ENCODE measurements at places on chromosomes 11 and 22. TPM values are rescaled to one million over a fixed set of nuclear protein-coding genes. Genes with fewer than 3 reads are reported as not detected.

- no peak for DNase-seq
These were observed 9.5 kb downstream of the APOL3 start for GRCh38 chr22:36151006-36151595.

- no peak for DNase-seq
These were observed 3.2 kb downstream of the NELL1 start for GRCh38 chr11:20672575-20672974.

GRCh38 chr11:112267188-112267591, 6.5 kb upstream of the PLET1 start:
- DNase-seq = no peak

- DNase-seq = no peak
These were observed 8.1 kb downstream of the PARVB start for GRCh38 chr22:44032126-44032730.

DNA sequence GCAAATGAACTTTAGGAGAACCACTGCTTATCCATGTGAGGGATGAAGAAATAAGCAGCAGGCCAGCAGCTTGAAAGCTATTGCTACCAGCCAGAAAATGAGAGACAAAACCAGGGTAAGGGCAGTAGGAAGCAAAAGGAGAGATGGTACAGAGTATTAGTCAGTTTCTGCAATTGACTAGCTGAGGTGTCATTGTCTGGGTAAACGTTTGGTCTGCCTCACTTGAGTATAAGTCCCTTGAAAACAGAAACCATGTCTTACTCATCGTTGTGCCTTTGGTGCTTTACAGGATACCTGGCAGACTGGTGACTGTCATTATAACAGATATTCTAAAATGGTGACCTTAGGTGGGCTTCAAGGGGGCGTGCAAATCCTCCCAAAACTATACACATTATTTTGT, 63.9 kb upstream of the USP47 start:
- DNase-seq = no peak

DNA sequence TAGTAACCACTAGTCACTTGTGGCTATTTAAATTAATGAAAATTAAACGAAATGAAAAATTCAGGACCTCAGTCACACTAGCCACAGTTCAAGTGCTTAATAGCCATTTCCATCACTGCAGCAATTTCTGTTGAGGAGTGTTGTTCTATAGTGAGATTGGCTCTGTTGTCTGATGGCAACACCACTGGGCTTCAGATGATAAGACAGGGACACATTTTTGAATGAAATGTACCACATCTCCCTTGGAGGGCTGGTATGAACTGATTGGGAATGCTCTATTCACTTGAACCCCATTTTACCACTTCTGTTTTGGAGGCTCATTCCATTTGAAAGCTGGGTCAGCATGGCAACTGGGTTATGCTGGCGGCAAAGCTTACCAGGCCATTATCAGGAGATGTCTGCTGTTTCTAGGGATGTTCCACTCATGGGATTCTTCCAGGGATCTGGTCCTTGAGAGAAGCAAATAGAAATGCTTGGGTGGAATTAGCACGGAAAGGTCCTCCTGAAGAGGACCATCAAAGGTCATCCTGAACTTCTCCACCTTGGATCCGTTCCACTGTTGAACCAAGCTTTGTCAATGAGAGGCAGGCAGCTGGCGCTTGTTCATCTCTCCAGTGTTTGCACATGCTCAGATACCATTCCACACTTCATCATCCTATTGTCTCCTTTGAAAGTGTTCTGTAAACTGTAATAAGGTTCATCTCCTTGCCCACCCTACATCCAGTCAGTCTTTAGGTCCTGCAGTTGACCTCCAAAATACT, 7.6 kb downstream of the AMOTL1 start:
- no peak for DNase-seq

Gene DNAJB7
- not detected for total RNA-seq

Gene A4GALT
- total RNA-seq = 1.3 TPM

DNA sequence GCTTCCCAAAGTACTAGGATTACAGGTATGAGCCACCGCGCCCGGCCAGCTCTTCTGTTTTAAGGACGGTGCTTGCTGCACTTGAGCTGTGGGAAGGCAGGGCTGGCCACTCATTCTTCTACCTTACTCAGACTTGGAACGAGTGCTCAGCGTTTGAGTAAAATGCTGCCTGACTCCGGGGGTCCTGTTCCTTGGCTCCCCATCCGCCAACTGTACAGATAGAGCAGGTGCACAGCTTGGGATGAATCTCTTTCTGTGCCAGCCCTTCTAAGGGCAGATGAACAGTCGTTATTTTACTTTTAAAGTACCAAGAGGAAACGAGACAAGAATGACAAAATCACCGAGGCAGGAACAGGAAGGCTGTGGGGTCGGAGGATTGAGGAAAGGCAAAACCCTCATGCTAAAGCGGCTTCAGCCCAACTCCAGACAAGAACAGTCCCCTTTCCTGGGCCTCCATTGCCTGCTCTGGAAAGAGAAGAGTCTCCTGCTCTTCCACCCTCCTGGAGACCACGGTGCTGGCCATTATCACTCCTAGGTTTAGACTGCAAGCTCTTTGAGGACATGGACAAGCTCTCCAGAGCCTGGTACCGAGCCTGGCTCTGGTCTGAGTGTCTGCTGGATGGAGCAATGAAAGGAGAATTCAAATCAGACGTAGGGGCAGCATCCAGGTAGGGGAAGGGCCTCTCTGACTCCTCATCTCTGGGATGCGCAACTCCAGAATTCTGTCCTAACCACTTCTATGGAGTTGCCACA, 1.1 kb upstream of the SUN2 start:
- no peak for DNase-seq

Gene OR52E8
- total RNA-seq = not detected

DNA sequence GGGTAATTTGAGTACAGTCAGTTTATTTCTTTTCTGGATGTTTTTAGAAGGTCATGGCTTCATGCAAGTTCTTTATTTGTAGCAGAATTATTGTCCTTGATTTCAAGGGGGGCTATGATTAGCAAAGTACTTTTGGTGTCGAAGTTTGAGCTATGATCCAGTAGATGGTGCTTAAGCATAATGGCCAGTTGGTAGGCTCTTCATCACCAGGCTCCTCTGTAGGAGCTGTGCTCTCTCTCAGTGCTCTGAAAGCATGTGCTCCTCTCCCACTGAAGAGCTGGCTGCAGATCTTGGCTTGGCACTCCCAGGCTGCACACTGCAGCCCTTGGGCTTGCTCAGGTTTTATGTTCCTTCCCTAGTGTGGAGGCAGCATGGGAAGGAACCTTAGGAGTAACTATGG, 852.7 kb downstream of the LUZP2 start:
- DNase-seq = no peak

DNA sequence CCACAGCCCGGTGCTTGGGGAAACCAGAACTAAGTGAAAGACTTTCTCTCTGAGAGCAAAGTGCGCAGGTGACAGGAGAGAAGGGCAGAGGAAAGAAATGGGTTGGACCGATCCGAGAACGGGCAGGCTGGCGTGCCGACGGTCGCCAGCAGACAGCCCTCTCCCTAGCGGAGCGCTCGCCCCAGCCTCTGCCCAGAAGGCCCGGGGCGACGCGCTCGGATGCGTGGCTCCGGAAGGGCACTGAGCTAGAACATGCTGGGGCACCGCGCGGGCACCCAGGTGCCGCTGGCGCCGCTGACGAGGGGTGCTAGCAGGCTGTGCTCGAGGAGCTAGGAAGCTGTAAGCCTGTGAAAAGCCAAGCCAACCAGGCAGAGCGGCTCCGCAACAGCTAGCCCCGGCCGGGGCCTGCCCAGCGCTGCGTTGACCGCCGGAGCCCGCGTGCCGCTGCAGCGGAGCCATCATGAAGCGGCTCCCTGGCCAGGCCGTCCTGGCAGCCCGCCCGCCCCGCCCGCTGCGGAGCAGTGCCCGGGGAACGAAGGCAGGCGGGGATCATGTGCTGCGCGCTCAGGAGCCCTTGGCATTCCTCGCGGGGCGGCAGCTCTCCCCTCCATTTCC, 22.1 kb upstream of the RRAS2 start:
- DNase-seq = peak; percentile 33

GRCh38 chr22:26828311-26828710, 170.9 kb downstream of the MIAT start:
- no peak for DNase-seq

DNA sequence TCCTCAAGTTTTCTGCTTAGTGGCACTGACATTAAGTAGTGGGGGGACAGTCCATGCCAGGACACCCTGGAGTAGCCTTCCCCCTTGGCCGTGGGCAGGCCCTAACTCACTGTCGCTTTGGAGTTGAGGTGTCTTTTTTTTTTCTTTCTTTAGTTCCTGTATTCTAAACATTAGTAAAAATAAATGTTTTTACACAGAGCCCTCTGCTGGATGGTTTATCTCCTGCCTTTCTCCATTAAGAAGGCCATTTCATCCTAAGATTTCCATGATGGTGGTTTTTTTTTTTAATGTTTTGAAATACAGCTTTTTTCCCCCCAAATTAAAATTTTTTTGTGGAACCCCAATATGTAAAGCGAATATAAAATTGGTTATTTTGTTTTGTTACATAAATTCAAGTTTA, 1.8 kb upstream of the TIGD3 start:
- no peak for DNase-seq

Gene NXPE2
- 0.05 TPM for total RNA-seq

Gene SSTR3
- total RNA-seq = 25.6 TPM

Gene JHY
- 1.5 TPM for total RNA-seq

Gene VSIG10L2
- 0.09 TPM for total RNA-seq

GRCh38 chr11:35082321-35083180, 56.4 kb upstream of the CD44 start:
- peak; percentile 92 for DNase-seq

DNA sequence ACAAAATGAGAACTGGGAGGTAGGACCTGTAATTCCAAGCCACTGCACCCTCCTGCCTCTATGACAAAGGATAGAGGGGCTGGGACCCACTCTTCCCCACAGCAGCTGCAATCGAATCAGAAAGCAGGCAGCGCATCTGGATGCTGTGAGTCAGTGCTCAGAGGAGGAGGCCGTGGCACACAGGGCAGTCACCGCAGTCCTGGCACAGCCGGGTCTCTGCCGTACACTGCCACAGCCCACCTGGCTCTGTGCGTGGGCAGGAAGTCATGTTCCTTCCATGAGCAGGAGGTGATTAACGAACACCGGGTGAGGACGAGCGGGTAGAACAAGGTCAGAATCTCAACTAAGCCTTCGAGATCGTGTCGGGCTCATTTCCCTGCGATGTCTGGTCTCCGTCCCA, 30.2 kb upstream of the PPFIA1 start:
- no peak for DNase-seq

DNA sequence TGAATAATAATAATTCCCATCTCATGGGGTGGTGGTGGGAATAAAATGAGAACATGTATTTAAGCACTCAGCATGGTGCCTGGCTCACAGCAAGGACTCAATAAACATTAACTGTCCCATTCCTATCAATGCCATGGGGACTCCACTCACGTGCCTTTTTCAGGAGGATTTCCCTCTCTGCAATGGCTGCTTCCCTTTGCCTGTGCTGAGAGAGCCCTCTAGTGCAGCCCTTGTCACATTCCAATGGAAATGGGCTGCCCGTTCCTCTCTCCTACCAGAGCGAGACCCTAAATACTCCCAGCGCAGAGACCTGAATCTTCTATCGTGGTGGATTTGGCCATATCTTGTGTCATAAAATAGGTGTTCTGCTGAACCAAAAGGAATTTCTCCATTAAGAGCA, 621.5 kb upstream of the B3GAT1 start:
- DNase-seq = no peak

DNA sequence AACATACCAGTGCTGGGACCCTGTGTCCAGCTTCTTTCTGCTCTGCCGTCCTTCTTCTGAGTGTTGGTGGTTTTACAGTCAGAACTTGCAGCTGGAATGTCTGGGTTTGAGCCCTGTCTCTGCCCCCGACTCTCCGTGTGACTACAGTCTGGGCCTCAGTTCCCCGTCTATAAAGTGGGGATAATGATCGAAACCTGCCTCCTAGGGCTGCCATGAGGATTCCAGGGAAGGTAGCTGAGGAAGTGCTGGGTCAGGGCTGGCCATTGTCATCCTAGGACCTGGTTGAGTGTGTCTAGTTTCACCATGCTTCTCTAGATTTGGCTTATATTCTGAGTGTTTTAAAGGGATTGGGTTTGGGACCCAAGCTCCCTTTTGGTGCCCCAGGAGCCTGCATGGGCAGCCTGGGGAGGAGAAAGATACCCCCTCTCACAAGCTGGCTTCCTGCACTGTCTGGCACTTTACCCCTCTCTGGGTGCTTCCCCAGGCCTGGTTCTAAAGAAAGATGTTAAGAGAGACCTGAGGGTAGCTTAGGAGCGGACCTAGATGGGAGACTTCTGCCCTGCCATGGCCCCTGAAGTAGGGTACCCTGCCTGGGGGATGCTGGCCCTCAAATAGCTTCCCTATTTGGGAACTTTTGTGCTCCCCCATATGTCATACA, 49.9 kb downstream of the TSPAN18 start:
- DNase-seq = no peak

DNA sequence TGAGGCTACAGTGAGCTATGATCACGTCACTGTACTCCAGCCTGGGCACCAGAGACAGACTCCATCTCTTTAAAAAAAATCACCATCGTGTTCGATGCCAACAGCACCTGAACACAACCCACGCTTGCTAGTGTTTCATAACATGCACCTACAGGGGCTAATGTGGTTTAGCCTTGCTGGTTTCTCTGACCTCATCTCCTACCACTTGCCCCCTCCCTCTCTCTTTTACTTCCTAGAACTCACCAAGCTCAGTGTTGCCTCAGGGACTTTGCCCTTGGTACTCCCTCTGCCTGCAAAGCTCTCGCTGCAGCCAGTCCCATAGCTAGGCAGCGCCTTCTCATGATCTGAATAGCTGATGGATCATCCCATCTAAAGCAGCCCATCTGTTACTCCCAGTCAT, 99.8 kb downstream of the FBXO7 start:
- no peak for DNase-seq

- no peak for DNase-seq
These were observed 157.7 kb upstream of the TMEM45B start for GRCh38 chr11:129657866-129658525.

Gene LGALS12
- total RNA-seq = 0.71 TPM

DNA sequence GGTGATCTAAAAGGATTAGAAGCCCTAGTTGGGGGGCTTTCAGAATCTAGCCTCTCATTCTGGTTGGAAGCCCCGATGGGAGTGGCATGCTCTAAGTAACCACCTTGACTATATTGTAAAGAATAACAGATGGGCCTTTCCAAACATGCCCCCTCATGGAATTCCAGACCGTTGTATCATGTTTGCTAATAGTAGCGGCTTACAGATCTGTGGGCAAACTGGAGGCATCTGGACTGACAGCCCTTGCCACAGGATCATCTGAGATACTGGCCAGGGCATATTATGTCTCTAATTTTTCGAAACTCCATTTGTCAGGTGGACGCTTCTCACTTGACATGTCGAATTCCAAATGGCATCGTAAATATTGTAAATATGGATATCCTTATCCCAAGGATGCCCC, 10.5 kb downstream of the APIP start:
- DNase-seq = no peak

- DNase-seq = no peak
These were observed 500.5 kb downstream of the BUD13 start for GRCh38 chr11:116272181-116272789.

- DNase-seq = no peak
These were observed 1768.6 kb downstream of the LRRC4C start for GRCh38 chr11:39690856-39691255.

- DNase-seq = no peak
These were observed 14.0 kb downstream of the TRIM29 start for GRCh38 chr11:120123946-120124345.

GRCh38 chr11:58742140-58742539, 10.4 kb upstream of the GLYAT start:
- no peak for DNase-seq

Gene AQP11
- 0.14 TPM for total RNA-seq

Measured in thymus (tissue), 14 donors.